B cell (primary cell): ENCODE measurements at places on chromosomes 2 and 18. TPM values are rescaled to one million over a fixed set of nuclear protein-coding genes. Genes with fewer than 3 reads are reported as not detected.

GRCh38 chr2:30277582-30277981 is 46.2 kb downstream of the LBH start:
- DNase-seq = no peak

DNA sequence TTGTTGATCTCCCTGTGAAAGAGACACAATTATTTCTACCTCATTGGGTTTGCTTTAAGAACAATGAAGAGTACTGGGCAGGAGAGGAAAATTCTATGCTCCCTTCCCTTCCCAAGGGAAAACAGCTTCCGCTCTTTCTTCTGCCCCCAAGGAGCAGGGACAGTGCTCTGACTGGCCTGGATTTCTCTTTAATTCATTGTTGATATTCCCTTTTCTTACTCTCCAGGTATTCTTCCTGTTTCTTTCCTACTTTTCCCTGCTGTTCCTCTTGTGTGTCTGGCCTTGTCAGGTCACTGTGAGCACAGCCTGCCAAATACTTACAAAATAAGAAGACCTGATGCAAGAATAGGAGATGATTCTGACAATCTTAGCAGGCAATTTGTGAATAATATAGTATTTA is 49.6 kb upstream of the SPAG16 start:
- no peak for DNase-seq

GRCh38 chr18:58491773-58492752 is 136.8 kb downstream of the ALPK2 start:
- DNase-seq = no peak

GRCh38 chr2:237859082-237859433 is 365 bp upstream of the RAMP1 start:
- DNase-seq = no peak

GRCh38 chr2:138016351-138017087 is 52.2 kb downstream of the HNMT start:
- no peak for DNase-seq

The MALL gene
- not detected in 2 replicates for total RNA-seq

GRCh38 chr2:205708231-205708631 is 25.9 kb downstream of the NRP2 start:
- DNase-seq = no peak

The MSTN gene
- not detected in 2 replicates for total RNA-seq

GRCh38 chr18:62850619-62851306 is 135.4 kb downstream of the PHLPP1 start:
- no peak for DNase-seq

DNA sequence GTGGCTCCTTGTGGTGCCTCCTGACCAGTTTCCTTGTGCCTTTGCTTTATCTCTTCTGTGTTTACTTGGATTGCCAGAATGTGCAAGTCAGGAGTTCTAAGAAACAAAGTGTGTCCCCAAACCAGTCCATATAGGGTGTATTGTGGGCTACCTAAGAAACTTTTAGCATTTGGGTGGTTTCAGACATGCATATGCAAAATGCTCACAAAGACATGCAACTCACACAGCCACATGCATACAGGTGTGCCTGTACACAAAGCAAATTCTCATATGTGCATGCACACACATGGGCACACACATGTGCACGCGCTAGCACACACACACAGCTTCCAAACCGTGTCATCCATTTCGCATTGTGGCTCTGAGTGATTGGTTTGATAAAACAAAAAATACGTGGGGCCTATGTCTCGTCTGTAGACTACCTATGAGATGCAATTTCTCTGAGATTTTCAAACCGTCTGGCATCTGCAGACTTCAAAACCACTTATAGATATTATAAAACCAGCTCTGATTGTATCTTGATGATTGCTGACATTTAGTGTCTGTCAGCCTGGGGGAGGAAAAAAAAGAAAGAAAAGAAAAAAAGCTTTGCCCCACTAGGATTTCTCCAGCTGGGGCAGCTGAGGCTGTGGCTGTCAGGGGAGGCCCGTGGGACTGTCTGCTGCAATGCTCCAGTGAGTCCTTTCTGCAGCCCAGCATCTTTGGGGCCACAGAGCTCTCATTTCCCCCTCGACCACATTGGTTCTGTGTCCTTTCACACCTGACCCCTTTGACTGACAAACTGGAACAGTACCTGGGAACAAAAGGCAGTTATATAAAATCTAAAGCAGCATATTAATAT is 556.1 kb downstream of the CMPK2 start:
- DNase-seq = peak; percentile 30

- no peak for DNase-seq
Observed at GRCh38 chr2:232117413-232117812, 155.9 kb downstream of the DIS3L2 start.

- DNase-seq = no peak
Observed at GRCh38 chr18:11327391-11328009, 178.1 kb upstream of the PIEZO2 start.

DNA sequence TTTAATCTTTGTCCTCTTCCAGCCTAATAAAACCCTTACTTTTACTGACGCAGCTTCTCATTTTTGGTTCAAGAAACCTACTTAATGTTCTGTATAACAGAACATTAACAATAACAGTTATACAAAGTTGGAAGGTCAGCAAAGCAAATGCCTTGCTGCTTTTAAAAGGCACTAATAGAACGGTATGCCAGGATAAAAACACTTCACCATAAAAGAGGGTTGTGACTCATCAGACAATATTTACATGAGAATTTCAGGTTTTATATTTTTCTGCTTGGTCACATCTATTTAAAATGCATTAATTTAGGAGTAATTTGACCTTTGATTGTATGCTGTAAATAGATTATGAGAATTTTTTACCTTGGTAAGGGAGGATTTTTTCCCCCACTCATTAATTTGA is 3.0 kb downstream of the KLHL41 start:
- no peak for DNase-seq

DNA sequence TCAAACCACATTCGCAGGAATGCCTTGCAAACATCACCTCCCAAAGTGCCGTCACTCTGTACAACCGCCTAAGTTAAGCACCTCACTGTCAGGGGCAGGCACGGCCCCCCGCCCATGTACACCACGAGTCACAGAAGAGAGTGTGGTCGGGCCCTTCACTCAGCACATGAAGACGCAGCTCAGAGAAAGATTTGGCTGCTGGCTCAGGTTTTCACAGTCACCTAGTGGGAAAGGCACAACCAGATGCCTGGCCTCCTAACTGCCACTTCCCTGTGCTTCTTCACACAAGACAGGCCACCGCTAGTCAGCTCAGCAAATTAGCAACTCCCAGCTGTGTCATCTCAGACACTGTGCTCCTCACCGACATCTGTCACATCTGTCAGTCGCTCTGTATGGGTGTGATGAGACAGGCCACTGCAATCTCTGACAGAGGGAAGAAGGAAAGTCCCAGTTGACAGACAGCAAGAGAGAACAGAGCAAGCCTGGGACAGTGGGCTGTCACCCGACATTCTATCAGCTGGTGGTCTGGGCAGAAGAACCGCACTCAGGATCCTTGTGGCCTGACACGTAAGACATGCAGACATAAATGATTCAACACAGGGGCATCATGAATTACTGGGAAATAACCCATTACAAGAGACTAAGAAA is 60.8 kb downstream of the CRACDL start:
- DNase-seq = no peak

- no peak for DNase-seq
Observed at GRCh38 chr18:68848242-68848641, 50.4 kb downstream of the CCDC102B start.

The BOLL gene
- total RNA-seq = not detected in 2 replicates

The GALR1 gene
- total RNA-seq = not detected in 2 replicates

DNA sequence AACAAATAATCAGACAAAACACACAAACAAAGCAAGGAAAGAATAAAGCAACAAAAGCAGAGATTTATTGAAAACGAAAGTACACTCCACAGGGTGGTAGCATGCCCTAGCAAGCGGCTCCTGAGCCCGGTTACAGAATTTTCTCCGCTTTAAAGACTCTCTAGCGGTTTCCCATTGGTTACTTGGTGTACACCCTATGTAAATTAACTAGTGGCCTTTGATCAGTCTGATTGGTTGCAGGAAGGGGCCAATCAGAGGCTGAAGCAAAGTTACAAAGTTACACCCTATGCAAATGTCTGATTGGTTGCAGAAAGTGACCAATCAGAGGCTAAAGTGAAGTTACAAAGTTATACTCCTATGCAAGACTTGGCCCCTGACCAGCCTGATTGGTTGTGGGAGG is 242.9 kb downstream of the LDLRAD4 start:
- DNase-seq = no peak

DNA sequence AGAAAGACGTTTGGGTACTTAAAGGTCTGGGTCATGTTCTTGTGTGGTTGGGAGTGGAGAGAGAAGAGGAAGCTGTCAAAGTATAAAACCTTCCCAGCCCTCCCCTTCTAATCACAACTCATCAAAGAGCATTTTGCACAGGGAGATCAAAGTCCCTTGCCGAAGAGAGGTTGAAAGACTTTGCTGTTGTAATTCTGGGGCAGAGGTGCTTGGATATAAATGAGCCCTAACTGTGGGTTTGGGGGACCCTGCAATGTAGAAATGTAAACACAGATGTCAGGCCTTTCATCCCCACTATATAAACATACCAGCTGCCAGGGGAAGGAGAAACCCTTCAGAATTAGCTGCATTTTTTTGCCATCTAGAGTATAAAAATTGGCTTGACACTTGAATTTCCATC is 182.1 kb downstream of the ETAA1 start:
- DNase-seq = no peak

- no peak for DNase-seq
Observed at GRCh38 chr2:209960045-209960444, 42.4 kb upstream of the RPE start.

The MRO gene
- total RNA-seq = not detected in 2 replicates

- no peak for DNase-seq
Observed at GRCh38 chr2:23381485-23381884, 3.5 kb upstream of the KLHL29 start.

DNA sequence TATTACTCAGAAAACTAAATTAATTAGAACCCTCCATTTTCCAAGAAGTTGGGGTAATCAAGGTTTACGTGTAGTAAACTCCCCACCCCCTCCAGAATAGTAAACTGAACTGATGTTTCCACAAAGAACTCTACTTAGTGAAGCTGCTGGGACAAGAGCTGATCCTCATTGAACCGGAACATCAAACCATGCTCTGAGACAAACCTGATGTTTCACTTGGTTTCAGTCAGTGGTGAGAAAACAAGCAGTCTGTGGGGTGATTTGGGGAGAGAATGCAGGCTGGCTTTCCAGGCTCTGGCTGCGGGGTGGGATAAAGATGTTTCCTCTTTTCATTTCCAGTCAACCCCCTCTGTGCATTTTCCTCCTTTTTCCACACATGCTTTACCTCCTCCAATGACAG is 38.2 kb downstream of the CELF4 start:
- no peak for DNase-seq

- DNase-seq = no peak
Observed at GRCh38 chr2:239151201-239152131, 249.4 kb downstream of the HDAC4 start.

GRCh38 chr2:7740114-7740513 is 822.9 kb downstream of the RNF144A start:
- no peak for DNase-seq

The RBM43 gene
- 8.4 and 9.0 TPM in 2 replicates for total RNA-seq

DNA sequence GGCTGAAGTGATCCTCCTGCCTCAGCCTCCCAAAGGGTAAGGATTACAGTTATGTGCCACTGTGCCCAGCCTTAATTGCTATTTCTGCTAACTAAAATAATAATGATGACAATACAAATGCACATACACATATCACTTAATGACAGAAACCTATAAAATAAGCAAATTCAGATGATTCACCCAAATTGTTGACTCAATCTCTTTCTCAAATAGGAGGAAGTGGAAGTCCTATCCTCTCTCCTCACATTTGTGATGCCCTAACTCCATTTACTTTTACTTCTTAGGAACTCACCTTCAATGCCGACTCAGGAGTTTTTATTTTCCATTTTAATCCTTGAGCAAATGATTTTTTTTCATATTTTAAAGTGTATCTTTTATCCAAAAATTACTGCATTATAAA is 24.5 kb upstream of the RAPH1 start:
- DNase-seq = no peak

The FIGN gene
- total RNA-seq = not detected in 2 replicates

- no peak for DNase-seq
Observed at GRCh38 chr18:75350512-75350839, 77.0 kb downstream of the SMIM21 start.

The VWC2L gene
- not detected in 2 replicates for total RNA-seq

GRCh38 chr18:48136827-48137373 is 206.4 kb upstream of the SMAD2 start:
- no peak for DNase-seq

The ARHGAP15 gene
- total RNA-seq = 187 and 198 TPM in 2 replicates

DNA sequence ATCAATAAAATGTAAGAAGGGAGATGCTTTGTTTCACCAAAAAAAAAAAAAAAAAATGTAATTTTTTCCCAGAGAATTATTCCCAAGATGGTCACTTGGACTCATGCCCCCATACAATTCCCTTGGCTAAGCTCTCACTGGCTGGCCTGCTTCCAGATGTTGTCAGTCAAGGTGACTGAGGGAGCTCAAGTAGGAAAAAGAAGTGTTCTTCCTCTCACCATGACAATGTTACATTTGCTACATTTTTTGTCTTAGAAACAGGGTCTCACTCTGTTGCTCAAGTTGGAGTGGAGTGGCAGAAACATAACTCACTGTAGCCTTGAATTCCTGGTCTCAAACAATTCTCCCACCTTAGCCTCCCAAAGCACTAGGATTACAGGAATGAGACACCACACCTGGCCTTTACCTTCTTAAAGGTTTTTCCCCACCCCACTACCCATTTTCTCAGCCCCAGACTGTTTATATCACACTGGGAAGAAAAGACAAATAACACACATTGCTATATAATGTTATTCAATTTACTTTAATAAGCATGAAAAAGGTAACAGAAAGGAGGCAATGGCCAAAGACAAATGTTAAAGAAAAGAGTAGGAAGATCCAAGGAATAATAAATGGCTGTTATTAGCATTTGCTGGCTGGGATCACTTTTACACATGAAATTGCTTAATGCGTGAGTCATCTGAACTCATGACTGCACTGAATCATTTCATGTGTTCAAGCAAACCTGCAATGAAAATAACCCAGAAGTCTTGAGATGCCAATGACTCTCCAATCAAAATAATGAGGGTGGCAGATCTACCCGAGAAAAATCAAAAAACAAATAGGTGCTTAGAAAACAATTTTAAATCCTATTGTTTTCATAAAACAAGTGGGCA is 45.2 kb downstream of the ACVR1 start:
- DNase-seq = no peak

GRCh38 chr18:44979748-44980147 is 299.1 kb downstream of the SETBP1 start:
- no peak for DNase-seq

The PSTPIP2 gene
- total RNA-seq = 0.76 and 1.00 TPM in 2 replicates
